ENCODE measurements at places on chromosomes 12 and 14. TPM values are rescaled to one million over a fixed set of nuclear protein-coding genes. Genes with fewer than 3 reads are reported as not detected.

PTHLH gene
- total RNA-seq, result not detected

LRP10 gene
- total RNA-seq, result 16.9 TPM

PAX9 gene
- not detected for total RNA-seq

CACNA1C gene
- not detected for total RNA-seq

WSCD2 gene
- not detected for total RNA-seq

TCL1B gene
- not detected for total RNA-seq

RTN1 gene
- 0.20 TPM for total RNA-seq

SLC38A1 gene
- 47.0 TPM for total RNA-seq

SOX5 gene
- 76.4 TPM for total RNA-seq

ACOT6 gene
- not detected for total RNA-seq

OR10P1 gene
- total RNA-seq, result not detected

DNA sequence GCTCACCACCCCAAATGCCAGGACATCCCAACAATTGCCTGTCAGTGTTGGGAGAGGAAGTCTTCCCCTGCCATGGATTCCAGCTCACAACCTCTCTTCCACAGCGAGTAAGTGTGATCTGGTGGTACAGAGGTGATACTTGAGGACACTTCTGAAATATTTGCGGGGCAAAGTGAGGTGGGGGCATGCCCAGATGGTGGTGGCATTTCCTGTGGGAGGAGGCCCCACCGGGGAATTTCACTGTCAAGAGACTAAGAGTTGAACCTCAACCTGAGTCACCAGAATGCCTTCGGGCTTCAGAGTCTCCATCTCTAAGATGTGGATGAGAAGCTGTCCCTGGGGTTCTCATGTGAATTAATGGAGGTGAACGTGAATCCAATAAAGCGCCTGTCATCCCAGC, 122.3 kb upstream of the RFLNA start:
- H3K4me3 ChIP-seq, result no peak overlapping the region
- no peak for DNase-seq
- no peaks in the 10 kb centered on the region for H3K4me1 ChIP-seq
- peaks cover 21% of the 10 kb centered on the region for H3K27me3 ChIP-seq
- H3K36me3 ChIP-seq, result no peaks in the 10 kb centered on the region

DNA sequence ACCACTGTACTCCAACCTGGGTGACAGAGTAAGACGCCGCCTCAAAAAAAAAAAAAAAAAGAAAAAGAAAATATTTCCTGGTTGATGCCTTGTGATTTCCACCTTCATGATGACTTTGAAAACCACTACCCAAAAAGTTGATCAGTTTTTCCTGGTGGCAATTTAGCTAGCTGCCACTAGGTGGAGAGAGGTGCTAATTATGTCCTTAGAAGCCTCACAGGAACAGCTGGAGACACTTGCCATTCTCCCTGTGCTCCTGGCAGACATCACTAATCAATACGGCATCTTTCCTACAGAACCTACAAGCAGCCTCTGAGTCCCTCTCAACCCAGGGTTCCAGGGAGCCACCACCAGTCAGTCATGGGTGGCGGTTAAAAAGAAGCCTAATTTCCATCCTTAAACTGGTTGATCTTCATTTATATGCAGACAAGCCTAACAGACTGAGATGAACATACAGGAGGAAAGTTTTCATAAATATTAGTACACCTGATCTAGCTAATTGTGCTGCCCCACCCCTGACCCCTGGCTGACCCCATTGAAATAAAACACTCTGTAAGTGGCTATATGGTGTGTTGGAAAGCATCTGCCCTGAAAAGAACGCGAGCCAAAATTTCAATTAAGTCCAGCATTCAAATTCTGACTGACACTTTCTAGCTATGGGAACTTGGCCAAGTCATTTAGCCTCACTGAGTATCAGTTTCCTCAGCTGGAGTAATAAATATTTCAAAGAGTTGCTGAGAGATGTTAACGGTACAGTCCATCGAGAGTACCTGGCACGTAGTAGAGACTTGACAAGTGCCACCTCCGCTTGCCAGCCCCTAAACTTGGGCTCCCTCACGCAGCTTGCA, 6.2 kb upstream of the OAS1 start:
- H3K4me1 ChIP-seq, result 0 out of 2 replicates have a peak, but pooled peaks cover under 1% of the 10 kb centered on the region
- no peaks in the 10 kb centered on the region for H3K36me3 ChIP-seq

GRCh38 chr14:65002586-65003210, 16.0 kb downstream of the FNTB start:
- H3K27me3 ChIP-seq, result no peaks in the 10 kb centered on the region
- H3K36me3 ChIP-seq, result peaks cover 28% of the 10 kb centered on the region
- H3K4me1 ChIP-seq, result peaks cover 10% of the 10 kb centered on the region
- H3K27ac ChIP-seq, result no peak overlapping the region
- H3K4me3 ChIP-seq, result no peak overlapping the region

DNA sequence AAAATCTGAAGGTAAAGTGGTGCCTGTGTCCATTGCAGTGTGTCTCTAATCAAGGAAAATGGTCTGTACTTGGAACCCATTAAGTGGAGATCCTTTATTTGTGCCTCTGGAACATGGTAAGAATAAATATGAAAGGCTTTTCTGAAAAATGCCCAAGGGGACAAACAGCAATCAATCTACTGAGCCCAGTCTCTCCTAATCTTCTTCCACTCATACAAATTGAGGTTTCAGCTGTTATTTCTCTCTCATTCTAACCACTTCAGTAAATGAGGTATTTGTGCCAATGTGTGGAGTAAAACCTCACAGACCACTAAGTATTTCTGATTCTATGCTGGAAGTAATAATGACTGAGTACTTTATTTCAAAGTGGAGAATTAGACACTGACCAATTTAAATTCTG, 82.3 kb upstream of the ST8SIA1 start:
- DNase-seq, result no peak
- no peak overlapping the region for H3K4me3 ChIP-seq
- H3K27ac ChIP-seq, result no peak overlapping the region
- H3K27me3 ChIP-seq, result no peaks in the 10 kb centered on the region
- no peaks in the 10 kb centered on the region for H3K4me1 ChIP-seq
- H3K36me3 ChIP-seq, result no peaks in the 10 kb centered on the region

- no peaks in the 10 kb centered on the region for H3K36me3 ChIP-seq
- H3K4me3 ChIP-seq, result no peak overlapping the region
- no peak overlapping the region for H3K27ac ChIP-seq
- peaks cover 42% of the 10 kb centered on the region for H3K4me1 ChIP-seq
Observed at GRCh38 chr14:65222440-65222858, 120.1 kb upstream of the MAX start.

DNA sequence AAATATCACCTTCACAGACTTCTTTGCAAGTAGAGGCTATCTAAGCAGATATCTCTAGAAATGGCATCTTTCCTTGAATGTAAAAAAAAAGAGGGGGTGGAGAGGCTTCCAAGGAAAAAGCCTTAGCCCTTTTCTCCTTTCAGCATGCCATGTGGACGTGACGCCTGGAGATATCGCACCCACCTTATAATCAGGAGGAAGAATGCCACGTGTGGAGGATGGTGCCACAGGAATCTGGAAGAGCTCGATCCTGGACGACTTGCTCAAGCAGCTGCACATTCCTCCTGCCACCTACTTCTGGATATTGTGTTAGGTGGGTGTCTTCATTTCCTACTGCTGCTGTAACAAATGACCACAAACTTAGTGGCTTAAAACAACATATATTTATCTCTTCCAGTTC, 203.6 kb downstream of the NUAK1 start:
- H3K27me3 ChIP-seq, result no peaks in the 10 kb centered on the region
- no peak for DNase-seq
- no peak overlapping the region for H3K27ac ChIP-seq
- no peak overlapping the region for H3K4me3 ChIP-seq
- no peaks in the 10 kb centered on the region for H3K4me1 ChIP-seq

DNA sequence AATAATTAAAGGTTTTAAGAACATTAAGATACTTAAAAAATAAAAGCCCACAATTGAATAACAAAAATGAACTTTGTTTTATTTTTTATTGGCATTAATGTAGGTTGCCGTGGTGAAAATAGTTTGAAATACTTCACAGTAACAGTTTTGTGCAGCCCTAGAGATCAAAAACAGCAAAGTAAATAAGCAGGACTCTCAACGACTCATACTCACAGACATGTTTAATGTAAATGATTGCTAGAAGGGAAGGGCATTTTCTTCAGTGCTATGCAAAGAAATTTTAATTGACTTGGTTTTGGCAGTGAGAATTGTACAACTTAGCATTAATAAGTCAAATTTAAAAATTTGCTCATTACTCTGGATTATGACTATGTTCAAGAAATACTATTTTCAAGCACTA, 16.0 kb downstream of the TRMT5 start:
- H3K36me3 ChIP-seq, result no peaks in the 10 kb centered on the region
- no peaks in the 10 kb centered on the region for H3K27me3 ChIP-seq
- DNase-seq, result peak; percentile 18
- peaks cover 21% of the 10 kb centered on the region for H3K4me1 ChIP-seq

- peaks cover 90% of the 10 kb centered on the region for H3K27me3 ChIP-seq
- no peaks in the 10 kb centered on the region for H3K4me1 ChIP-seq
- no peak overlapping the region for H3K27ac ChIP-seq
- no peaks in the 10 kb centered on the region for H3K36me3 ChIP-seq
Observed at GRCh38 chr14:104932676-104933631, 8.3 kb downstream of the PLD4 start.

- no peak overlapping the region for H3K27ac ChIP-seq
- H3K27me3 ChIP-seq, result no peaks in the 10 kb centered on the region
- peaks cover 43% of the 10 kb centered on the region for H3K36me3 ChIP-seq
- H3K4me3 ChIP-seq, result no peak overlapping the region
- peaks cover 37% of the 10 kb centered on the region for H3K4me1 ChIP-seq
Observed at GRCh38 chr14:24149302-24149969, 2.1 kb downstream of the RNF31 start.

GRCh38 chr12:44817687-44818086, 58.4 kb downstream of the NELL2 start:
- no peak for DNase-seq
- H3K4me3 ChIP-seq, result no peak overlapping the region
- no peaks in the 10 kb centered on the region for H3K27me3 ChIP-seq
- no peaks in the 10 kb centered on the region for H3K36me3 ChIP-seq

GRCh38 chr12:20351406-20351805, 16.9 kb upstream of the PDE3A start:
- no peaks in the 10 kb centered on the region for H3K27me3 ChIP-seq
- H3K4me3 ChIP-seq, result no peak overlapping the region
- no peaks in the 10 kb centered on the region for H3K4me1 ChIP-seq

DNA sequence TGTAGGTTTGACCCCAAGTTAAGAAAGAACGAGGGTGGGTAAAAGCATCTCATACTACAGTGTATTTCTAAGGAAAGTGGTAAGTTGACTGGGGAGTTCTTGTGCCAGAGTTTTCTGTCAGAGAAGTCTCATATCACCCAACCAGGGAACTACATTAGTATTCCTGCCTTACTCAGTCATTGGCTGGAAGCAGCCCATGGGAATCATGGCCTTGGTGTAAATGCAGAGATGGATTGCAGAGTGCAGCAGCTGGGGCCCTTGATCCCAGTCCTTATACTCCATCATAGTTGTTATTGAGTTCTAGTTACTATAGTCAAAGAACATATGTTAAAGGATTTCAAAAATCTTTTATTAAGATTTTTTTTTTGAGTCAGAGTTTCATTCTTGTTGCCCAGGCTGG, 105.8 kb downstream of the MNAT1 start:
- H3K4me3 ChIP-seq, result no peak overlapping the region
- H3K27me3 ChIP-seq, result no peaks in the 10 kb centered on the region
- DNase-seq, result no peak
- H3K4me1 ChIP-seq, result no peaks in the 10 kb centered on the region
- H3K36me3 ChIP-seq, result peaks cover 14% of the 10 kb centered on the region

DNA sequence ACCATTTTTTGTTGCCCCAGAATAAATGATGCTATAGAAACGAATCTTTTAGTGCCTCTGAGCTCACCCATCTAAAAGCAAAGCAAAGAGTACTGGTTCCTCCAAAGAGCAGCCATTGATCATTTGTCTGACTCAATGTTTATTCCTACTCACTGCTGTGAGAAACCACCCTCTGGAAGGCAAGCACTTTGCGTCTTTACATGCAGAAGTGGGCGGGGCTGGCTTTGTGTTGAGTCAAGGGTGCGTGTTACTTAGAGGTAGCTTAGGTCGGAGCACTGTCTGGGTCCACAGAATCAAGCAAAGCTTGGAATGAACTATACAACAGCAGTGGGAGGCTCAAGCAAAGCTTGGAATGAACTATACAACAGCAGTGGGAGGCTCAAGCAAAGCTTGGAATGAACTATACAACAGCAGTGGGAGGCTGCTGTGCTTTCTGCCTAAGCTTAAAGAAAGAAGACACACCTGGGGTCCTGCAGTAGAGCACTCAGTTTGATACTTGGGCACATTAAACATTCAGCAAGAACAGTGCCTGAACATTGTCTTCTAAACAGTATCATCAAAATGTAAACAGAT, 77.2 kb upstream of the PRICKLE1 start:
- H3K27me3 ChIP-seq, result no peaks in the 10 kb centered on the region
- no peak overlapping the region for H3K27ac ChIP-seq
- DNase-seq, result no peak

GRCh38 chr12:95623554-95624170, 72.4 kb upstream of the USP44 start:
- H3K27ac ChIP-seq, result no peak overlapping the region
- peaks cover 14% of the 10 kb centered on the region for H3K4me1 ChIP-seq
- H3K4me3 ChIP-seq, result no peak overlapping the region
- peak; percentile 73 for DNase-seq
- no peaks in the 10 kb centered on the region for H3K36me3 ChIP-seq

DNA sequence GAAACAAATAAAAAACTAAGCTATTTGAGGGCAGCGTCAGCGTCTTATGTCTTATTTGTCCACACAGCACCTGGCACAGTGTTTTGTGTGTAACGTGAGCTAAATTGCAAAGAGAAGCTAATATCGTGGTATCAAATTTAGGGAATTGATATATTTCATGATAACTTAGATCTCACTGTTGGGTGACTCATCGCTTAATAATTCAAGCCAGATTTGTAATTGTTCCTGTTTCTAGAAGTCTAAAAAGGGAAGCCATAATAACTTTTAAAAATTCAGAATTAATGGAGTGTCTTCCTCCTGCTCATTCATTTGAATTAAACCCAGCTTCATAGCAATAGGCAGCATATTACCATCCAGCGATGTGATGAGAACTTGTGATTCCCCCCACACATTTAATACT, 214.7 kb downstream of the PDZRN4 start:
- H3K36me3 ChIP-seq, result no peaks in the 10 kb centered on the region
- no peak for DNase-seq
- no peak overlapping the region for H3K27ac ChIP-seq

DNA sequence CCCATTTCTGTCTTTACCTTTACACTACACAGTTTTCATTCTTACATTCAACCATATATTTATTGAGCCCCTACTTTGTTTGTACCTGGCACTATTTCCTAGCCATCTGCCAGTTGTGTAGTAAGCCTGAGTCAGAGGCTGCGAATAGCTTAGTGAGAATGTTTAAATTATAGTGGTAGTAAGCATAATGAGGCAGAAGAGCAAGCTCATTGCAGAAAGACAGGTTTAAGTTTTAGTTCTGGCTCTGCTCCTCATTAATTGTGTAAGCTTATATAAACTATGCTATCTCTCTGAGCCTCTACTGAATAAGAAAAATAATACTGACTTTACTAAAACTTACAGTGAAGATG, 123.5 kb downstream of the NAV3 start:
- no peaks in the 10 kb centered on the region for H3K4me1 ChIP-seq
- no peak for DNase-seq
- H3K27me3 ChIP-seq, result no peaks in the 10 kb centered on the region
- no peak overlapping the region for H3K4me3 ChIP-seq
- H3K27ac ChIP-seq, result no peak overlapping the region
- no peaks in the 10 kb centered on the region for H3K36me3 ChIP-seq

Measured in HepG2 (cell line).